Hematopoietic multipotent progenitor cell treated with erythropoietin and hydrocortisone succinate and interleukin-3 and kit ligand, for 15 days (in vitro differentiated cells): ENCODE measurements at places on chromosomes 7 and 10.

DNA sequence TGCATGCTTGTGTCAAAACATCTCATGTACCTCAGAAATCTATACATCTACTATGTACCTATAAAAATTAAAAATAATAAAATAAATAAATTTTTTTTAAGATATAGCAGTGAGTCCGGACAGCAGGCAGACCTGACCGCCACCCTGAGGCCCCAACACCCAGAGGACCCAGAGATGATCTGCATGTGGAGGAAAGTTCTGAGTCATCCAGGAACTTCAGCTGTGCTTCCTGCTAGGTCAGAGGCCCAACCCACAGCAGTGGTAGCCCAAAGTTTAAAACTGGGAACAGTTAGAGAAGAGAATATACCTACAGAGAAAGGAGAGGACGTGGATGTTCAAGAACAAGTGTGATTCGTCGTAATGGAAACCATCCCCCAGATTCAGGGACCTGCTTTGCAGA is 683.7 kb upstream of the NRP1 start:
- DNase-seq = no peak

DNA sequence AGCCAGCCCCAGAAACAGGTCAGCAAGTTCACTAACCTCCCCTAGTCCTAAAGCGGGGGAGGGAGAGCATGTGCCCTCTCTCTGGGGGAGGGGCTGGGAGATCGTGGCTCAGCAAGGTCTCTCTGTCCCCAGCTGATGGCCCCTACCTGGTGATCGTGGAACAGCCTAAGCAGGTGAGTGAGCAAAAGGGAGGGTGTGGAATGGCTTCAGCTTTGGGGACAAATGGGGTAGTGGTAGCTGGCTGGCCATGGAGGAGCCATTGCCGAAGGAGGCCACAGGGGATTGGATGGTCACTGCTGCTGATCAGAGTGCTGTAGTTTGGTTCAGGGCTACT is 779 bp downstream of the NFKB2 start:
- DNase-seq = no peak

DNA sequence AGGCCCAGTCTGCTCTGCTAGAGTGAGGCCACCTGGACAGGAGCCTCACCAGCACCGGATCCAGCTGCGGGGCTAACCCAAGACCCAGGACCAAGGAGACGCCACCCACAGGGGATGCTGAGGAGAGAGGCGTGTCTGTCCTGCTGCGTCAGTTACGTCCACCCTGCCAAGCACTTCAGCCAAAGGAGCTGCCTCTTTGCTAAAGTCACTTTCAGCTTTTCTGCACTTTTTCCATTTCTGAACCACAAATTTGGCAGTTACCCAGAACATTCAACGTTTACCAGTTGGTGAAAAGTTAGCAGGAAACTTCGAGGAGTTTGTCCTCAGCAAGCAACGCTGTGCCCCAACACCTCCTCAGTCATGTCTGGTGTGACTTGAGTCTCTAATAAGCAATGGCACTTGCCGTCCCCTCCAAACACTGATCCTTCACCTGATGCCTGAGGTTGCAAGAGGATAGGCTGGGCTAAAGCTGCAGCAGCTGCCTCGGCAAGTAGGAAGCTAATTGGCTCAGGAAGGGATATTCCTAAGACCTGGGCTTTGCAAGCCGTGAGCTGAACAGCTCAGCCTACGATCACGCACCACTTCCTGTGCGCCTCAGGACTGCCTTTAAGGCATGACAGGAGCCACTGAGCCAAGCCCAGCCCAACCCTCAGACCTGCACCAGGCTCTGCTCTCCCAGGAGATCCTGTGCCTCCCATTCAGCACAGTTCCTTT is 40.1 kb downstream of the KCNH2 start:
- no peak for DNase-seq

GRCh38 chr7:112414855-112415490 is 35.3 kb upstream of the IFRD1 start:
- DNase-seq = peak; percentile 15

GRCh38 chr10:97103316-97104080 is 82.3 kb downstream of the SLIT1 start:
- no peak for DNase-seq

GRCh38 chr7:1099637-1100036 is 11.7 kb downstream of the GPER1 start:
- no peak for DNase-seq

GRCh38 chr7:13062631-13063030 is 375.2 kb downstream of the ARL4A start:
- DNase-seq = no peak

DNA sequence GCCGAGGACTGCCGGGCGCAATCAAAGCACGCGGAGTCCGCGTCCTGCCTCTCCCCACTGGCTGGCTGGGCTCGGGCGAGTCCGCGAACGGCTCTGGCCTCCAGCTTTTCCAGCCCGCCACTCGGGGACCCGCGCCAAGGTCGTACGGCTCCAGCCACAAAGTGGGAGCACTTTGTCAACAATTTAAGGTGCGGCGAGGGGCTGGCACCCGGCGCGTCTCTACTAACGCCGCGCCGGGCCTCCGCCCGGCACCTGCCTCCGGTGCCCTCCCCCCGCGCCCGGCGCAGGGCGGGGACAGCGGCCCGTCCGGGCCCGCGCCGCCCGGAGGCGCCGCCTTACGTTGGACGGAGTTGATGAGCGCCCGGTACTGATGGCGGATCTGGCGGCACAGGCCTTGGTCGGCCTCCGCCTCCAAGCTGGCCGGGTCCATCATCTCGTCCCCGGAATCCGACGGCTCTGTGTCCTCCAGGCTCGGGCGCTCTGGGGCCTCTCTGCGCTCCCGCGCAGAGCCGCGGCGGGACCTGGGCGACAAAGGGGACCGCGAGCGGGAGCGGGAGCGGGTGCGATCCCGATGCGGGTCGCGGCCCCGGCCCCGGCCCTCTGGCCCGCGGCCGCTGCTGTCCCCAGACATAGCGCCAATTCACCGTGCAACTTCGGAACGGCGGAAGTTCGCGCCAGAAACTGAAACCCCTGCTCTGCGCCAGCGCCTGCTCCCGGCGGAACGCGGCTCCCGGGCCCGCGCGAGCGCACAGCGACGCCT is at the start of gene NSMCE4A:
NSMCE4A (minus strand) TSS at position 683 of the 760 bp plus-strand sequence; CDS start at position 631, 52 bp downstream.
- DNase-seq = peak; percentile 56

DNA sequence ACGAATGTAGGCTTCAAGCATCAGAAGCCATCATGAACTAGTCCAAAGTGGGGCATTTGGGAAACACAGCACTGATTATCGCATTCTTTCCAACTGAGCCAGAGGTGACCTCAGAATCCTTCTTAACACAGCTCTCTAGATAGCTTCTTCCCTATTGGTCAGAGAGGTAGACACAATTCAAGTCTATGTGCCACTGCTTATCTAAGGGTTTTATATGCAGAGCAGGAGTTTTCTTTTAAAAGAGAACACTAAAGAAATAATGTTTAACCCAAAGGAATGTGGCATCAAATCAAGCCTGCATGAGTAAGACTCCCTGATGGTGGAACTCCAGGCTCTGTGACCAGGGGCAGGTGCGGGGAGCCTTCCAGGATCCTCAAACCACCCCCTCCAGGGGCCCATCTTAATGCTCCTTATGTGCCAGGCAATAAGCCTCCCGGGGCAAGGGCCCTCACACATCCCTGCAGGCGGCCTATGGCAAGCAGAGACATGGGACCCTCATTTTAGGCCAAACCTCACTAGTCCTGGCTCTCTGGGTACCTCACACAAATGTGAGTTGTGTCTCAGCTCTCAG is 13.8 kb downstream of the HSPA12A start:
- DNase-seq = no peak

DNA sequence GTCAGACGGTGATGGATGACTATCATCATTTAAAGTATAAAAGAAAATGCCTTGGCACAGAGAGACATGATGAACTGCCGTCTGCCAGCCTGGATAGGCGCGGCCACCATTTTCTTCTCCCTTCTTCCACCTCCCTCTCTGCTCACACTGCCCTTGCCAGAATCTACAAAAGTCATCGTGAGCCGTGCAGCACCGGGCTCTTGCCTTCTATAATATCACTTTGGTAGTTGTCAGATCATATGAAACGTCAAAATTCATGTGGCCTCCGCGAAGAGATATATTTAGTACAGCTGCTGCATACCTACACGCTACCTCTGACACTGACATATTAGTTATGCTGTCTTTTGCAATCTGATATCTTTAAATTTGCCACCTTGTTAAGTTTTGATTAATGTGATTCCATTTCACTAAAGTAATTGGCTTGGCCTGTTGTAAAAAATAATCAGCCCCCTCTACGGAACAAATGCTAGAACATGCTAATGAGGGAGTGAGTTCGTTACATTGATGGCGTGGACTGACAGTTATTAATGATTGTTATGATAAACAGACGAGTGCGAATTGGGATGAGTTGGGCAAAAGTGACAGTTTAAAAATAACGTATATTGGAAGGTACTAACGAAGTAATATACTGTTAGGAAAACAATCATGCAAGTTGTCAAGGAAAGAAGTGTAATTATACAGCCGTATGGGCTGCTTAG is 214.9 kb downstream of the LRMDA start:
- no peak for DNase-seq

GRCh38 chr10:124992462-124993344 is 50.8 kb downstream of the ZRANB1 start:
- peak; percentile 67 for DNase-seq

- DNase-seq = no peak
These were observed 507.9 kb downstream of the RPS24 start for GRCh38 chr10:78541481-78542140.

GRCh38 chr7:16079723-16080122 is 341.6 kb downstream of the CRPPA start:
- no peak for DNase-seq

DNA sequence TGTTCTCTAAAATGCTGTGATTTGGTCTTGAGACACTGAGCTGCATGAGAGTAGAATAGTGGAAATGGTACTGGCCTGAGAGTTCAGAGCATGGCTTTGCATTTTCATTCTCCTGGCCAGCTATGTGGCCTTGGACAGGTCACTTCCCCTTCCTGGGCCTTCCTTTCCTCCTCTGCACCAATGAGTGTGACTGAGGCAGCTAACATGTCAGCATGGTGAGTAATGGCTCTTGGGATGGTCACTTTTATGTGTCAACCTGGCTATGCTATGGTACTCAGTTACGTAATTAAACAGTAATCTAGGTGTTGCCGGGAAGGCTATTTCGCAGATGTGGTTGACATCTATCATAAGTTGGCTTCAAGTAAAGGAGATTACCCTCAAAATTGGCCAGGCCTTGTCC is 109.3 kb downstream of the RTKN2 start:
- DNase-seq = no peak

- no peak for DNase-seq
These were observed 33.9 kb upstream of the SLC29A3 start for GRCh38 chr10:71285180-71285545.

- no peak for DNase-seq
These were observed 24.8 kb upstream of the SHH start for GRCh38 chr7:155837126-155837479.

GRCh38 chr7:72058579-72058978 is 353.6 kb downstream of the CALN1 start:
- DNase-seq = no peak

GRCh38 chr7:74494076-74494548 is 40.4 kb downstream of the GTF2IRD1 start:
- DNase-seq = no peak
